ENCODE measurements at places on chromosomes 11 and 22. TPM values are rescaled to one million over a fixed set of nuclear protein-coding genes. Genes with fewer than 3 reads are reported as not detected.

The ZBTB16 gene
- total RNA-seq, result under 0.01 TPM

The CHADL gene
- 5.0 TPM for total RNA-seq

The CRYBB2 gene
- total RNA-seq, result not detected

The IGLL1 gene
- total RNA-seq, result not detected

The CRYBA4 gene
- not detected for total RNA-seq

The HIRA gene
- 23.5 TPM for total RNA-seq

The C22orf31 gene
- 0.15 TPM for total RNA-seq

The KLHL35 gene
- total RNA-seq, result 3.3 TPM

The HORMAD2 gene
- total RNA-seq, result not detected

The OR8D1 gene
- total RNA-seq, result not detected

The SCGB1D2 gene
- total RNA-seq, result not detected

The SUSD2 gene
- total RNA-seq, result 2.6 TPM

The DERL3 gene
- 0.17 TPM for total RNA-seq

The CDHR5 gene
- not detected for total RNA-seq

The PLAAT2 gene
- not detected for total RNA-seq

The ACRV1 gene
- under 0.01 TPM for total RNA-seq

The EWSR1 gene
- 197 TPM for total RNA-seq

The ADAMTS15 gene
- 35.8 TPM for total RNA-seq

The IFT27 gene
- total RNA-seq, result 16.5 TPM

The MMP7 gene
- not detected for total RNA-seq

The OR5B17 gene
- total RNA-seq, result not detected

The ALDH3B1 gene
- total RNA-seq, result 21.5 TPM

The OR51I1 gene
- total RNA-seq, result not detected

The SCT gene
- not detected for total RNA-seq

The PDGFD gene
- total RNA-seq, result 0.15 TPM

The AQP11 gene
- total RNA-seq, result 18.7 TPM

The CHRM1 gene
- total RNA-seq, result not detected

The TRIM6 gene
- total RNA-seq, result 9.7 TPM

The POLD4 gene
- 25.6 TPM for total RNA-seq

The KIRREL3 gene
- total RNA-seq, result 5.1 TPM

The CTTN gene
- 551 TPM for total RNA-seq

The INTS4 gene
- total RNA-seq, result 46.1 TPM

The GPHA2 gene
- not detected for total RNA-seq

The NECTIN1 gene
- total RNA-seq, result 3.3 TPM

The SYT7 gene
- 22.7 TPM for total RNA-seq

The ZNF214 gene
- total RNA-seq, result 9.9 TPM

The B4GALNT4 gene
- total RNA-seq, result 4.7 TPM

The SHANK2 gene
- 4.5 TPM for total RNA-seq

The TMEM151A gene
- 0.66 TPM for total RNA-seq

The CYTH4 gene
- total RNA-seq, result 0.29 TPM

The STX5 gene
- 47.5 TPM for total RNA-seq

The OR51B5 gene
- 0.29 TPM for total RNA-seq

Data from smooth muscle cell of trachea (primary cell).